HuH-7.5 (cell line): ENCODE measurements at places on chromosomes 16 and 17.

- no peak for DNase-seq
Observed at GRCh38 chr17:1217089-1217385, 37.3 kb upstream of the ABR start.

DNA sequence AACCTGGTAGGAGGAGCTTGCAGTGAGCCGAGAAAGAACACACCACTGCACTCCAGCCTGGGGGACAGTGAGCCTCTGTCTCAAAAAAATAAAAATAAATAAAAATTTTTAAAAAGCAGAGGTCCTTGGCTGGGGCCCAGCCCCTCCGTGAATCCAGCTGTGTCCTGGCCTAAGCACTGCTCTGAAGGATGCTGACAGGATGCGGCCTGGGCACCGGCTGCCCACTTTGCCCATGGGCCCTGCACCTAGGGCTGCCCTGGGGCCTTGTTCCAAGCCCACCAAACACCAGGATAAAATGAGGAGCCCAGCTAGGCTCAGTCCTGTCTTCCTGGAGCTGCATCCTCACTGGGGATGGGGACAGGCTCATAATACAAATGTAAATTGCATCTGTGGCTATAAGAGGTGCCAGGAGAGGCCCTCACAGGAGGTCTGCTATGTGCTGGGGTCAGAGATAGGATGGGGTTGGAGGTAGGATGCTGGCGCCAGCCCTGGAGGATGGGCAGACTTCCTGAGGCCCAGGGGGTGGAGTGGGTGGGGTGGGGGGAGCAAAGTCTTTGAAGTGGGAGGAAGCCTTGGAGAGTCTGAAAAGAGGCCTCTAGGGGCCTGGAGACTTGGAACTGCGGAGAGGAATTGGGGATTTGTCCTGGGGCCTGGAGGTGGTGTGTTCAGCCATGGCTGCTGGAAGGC lies 6.2 kb downstream of the C16orf89 start:
- no peak for DNase-seq

GRCh38 chr17:56973520-56973919 lies 4.4 kb upstream of the SCPEP1 start:
- DNase-seq, result no peak

DNA sequence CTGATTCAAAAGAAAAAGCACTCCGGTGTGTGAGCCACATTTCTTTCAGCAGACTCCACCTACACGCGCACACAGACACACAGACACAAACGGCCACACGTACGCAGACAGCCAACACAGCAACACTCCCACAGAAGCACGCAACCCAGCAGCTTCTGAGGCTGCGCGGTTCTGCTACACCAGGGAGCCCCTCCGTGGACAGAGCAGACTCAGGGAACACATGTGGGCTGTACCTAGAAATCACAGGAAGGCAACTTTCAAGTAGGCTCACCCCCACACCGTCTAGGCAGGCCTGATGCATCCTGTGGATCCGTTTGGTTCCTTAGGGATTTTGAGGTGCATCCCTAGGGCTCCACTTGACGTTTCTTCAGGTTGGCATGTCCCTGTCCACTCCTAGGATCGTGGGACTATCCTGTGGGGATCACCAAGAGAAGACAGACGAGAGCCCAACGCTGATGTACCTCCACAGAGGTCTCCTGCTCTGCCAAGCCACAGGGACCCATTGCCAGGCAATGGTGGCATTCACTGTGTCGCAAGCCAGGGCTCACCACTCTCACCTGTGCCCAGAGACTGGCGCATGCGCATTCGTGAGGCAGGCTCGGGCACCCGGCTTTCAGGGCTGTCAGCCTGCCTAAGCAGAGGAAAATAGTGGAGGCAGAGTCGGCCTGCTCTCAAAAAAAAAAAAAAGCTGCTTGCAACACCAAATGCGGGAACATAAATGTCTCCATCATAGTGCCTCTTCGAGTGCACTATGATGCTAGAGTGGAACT lies 2333.3 kb downstream of the TP53TG3F start:
- DNase-seq, result no peak

DNA sequence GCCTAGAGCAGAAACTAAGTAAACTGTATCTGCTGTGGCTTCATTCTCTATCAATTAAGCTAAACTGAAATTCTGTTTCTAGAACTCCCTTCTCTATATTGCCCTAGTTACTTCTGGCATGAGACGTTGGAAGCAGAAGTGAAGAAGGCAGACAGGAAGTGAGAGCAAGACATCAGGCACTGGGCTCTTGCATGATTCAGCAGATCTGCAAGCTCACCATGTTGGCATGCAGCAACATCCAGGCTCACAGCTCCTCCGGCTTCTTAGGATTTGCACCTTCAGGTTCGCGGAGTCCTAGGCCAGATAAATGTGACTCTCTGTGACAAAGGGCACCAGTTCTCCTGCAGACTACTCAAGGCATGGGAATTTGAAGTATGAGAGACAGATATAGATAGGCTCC lies 148.3 kb downstream of the CDH8 start:
- DNase-seq, result no peak

GRCh38 chr17:39104046-39104445 lies 47.4 kb downstream of the PLXDC1 start:
- peak; percentile 31 for DNase-seq

- DNase-seq, result no peak
Observed at GRCh38 chr16:82024883-82025282, 10.2 kb upstream of the HSD17B2 start.

- DNase-seq, result no peak
Observed at GRCh38 chr17:70825321-70826125, 656.2 kb downstream of the KCNJ2 start.

DNA sequence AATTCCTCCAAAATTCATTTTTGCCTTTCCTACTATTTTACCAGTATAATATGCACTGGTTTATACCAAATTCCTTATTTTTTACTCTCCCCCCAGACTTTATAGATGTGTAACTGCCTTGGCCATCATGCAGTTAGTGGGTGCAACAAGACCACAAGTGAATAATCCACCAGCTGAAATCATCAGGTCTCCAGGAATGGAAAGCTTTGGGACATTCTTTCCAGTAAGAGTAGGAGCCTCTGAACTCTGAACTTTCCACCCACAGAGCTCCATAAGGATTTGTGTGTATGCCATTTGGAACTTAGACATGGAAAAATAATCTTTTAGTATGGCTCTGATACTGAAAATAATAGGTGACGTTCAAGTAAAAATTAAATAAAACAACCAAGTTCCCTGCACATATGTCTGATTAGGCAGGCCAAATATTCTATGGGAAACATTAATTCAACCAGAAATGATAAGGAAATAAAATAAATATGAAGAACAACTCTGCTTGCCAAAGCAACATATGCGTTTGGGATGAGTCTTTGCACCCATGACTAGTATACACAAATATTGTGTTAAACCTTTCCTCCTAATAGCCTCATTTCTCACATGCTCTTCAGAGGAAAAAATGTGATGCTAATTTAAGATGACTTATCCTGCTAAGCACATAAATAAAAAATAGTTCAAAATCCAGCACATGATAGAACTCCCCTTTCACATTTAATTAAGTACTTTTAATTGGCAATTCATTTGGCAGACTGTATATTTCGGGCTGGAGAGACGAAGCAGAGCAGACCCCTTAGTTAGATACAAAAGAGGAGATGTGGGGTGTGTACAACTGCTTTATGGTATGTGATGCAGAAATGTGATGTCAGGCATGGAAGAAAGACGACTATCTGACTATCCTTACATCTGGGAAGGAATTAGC lies 11.6 kb upstream of the LYRM9 start:
- DNase-seq, result no peak

GRCh38 chr17:41801374-41802271 lies 10.1 kb downstream of the P3H4 start:
- DNase-seq, result peak; percentile 73

GRCh38 chr17:1966274-1967086 lies 58.7 kb downstream of the RTN4RL1 start:
- no peak for DNase-seq

GRCh38 chr17:80738020-80738808 lies 193.6 kb downstream of the RPTOR start:
- DNase-seq, result no peak

DNA sequence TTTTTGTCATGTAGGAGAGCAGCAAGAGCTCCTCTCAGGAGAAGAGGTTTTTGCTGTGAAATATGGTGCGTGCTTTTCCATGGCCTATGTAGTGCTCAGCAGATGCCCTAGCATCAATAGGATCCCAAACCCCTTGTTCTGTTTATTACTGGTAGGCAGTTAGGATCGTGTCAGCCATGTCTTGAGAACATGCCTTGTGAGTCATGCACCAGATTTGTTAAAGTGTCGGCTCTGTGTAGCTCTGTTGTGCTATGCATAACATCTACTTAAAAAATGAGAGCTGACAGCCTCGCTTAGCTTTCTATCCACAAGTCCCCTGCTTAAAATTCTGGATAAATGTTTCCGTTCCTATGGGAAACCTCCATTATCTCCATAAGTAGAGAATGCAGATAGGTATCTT lies 4.4 kb upstream of the EIF4A3 start:
- no peak for DNase-seq

GRCh38 chr16:67105246-67105645 lies 4.5 kb upstream of the PHAF1 start:
- DNase-seq, result no peak

DNA sequence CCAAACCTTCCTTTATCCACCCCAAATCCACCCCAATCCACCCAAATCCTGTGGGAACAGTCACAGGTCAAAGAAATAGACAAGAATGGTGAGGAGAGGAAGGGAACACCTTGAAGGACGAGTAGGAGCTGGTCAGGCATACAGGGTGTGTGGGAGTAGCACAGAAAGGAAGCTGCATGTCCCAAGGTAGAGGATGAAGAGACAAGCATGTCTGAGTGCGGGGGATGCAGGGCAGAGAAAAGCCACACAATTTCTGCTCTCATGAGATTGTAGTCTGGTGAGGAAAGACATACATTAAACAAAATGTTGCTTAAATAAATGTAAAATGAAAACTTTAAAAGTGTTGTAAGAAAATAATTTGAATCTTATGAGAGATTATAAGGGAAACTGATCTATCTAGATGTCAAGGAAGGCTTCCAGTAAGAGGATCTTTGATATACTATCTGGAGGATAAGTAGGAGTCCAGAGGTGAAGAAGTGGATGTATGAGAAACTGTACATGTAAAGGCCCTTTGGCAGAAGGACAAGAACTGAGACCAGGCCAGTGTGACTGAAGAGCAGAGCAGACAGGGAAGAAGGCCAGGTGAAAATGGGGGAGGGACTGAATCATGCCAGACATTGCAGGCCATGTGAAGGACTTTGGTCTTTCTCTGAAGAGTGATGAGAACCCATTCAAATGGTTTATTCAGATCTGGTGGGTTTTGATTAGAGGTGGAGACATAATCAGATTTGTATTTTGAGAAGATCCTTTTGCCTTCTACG lies 18.6 kb downstream of the TMEM98 start:
- DNase-seq, result no peak

- no peak for DNase-seq
Observed at GRCh38 chr16:90001761-90002503, 17.3 kb downstream of the DBNDD1 start.

- DNase-seq, result no peak
Observed at GRCh38 chr17:69607162-69607834, 192.8 kb downstream of the MAP2K6 start.
